ENCODE measurements at places on chromosomes 5 and 9. TPM values are rescaled to one million over a fixed set of nuclear protein-coding genes. Genes with fewer than 3 reads are reported as not detected.

DNA sequence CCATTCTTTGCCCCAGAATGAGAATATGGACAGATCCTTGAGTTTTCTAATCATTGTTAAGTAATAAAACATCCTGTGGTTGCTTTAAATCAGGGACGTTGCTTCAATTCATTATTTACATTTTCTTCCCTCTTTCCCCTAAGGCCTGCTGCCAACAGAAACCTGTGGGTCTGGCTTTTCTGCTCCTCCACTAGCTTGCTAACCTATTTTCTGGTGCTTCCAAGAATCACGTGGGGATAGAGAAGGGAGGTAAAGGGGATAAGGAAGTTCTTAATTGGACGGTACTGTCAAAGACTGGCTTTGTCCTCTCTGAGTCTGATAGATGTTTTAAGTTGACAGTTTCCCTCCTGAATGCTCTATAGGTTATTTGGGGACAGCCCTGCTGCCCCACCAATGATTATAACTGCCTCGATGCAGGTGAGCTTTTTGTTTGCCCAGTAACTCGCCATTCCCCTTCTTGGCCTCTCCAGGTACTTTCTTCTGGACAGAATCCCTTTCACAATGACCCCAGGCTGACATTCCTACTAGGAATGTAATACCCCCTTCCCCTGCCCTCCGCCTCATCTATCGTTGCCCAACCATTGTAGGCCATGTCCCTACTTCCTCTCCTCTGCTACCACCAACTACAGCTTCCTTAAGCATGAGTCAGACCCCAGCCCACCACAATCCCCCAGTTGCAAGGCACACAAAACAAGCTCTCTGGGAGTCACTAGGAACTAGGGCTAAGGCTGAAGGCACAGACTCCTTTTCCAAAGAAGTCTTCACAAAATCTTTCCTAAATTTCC, 19.9 kb upstream of the CPEB4 start:
- DNase-seq = no peak
- no peaks in the 10 kb centered on the region for H3K36me3 ChIP-seq
- no peak overlapping the region for H3K4me3 ChIP-seq
- no peaks in the 10 kb centered on the region for H3K27me3 ChIP-seq
- H3K4me1 ChIP-seq = no peaks in the 10 kb centered on the region

GRCh38 chr5:91434348-91434747, 51.2 kb upstream of the ARRDC3 start:
- no peaks in the 10 kb centered on the region for H3K4me1 ChIP-seq
- no peak overlapping the region for H3K4me3 ChIP-seq
- no peak for DNase-seq
- H3K27me3 ChIP-seq = no peaks in the 10 kb centered on the region

- H3K4me1 ChIP-seq = no peaks in the 10 kb centered on the region
- H3K27me3 ChIP-seq = no peaks in the 10 kb centered on the region
- H3K4me3 ChIP-seq = no peak overlapping the region
- peak; percentile 31 for DNase-seq
- H3K27ac ChIP-seq = no peak overlapping the region
- H3K36me3 ChIP-seq = no peaks in the 10 kb centered on the region
Observed at GRCh38 chr5:120062515-120062917, 401.6 kb upstream of the PRR16 start.

DNA sequence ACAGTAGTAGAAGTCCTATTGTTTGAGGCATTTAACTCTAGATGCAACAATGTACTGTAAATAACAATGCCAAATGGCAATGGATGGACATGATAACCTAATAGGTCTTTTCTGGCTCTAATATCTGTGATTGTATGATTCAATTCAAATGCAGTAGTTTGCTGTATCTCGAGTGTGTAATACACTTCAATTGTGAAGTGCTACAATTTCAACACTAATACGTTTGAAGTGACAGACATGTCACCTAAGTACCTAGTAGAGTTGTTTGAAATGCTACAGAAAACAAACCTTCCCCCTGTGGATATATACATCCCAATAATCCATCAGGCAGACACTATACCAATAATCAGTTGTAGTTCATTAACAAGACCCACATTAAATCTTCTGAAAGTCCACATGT, 305.9 kb upstream of the ITGA1 start:
- H3K27ac ChIP-seq = no peak overlapping the region
- no peaks in the 10 kb centered on the region for H3K36me3 ChIP-seq
- DNase-seq = no peak
- H3K4me3 ChIP-seq = no peak overlapping the region

- DNase-seq = peak; percentile 33
- H3K27ac ChIP-seq = peak overlapping the region; percentile 53
- peaks cover 27% of the 10 kb centered on the region for H3K4me1 ChIP-seq
- H3K4me3 ChIP-seq = no peak overlapping the region
Observed at GRCh38 chr9:22148876-22149637, 140.0 kb upstream of the CDKN2B start.

- no peak for DNase-seq
- no peak overlapping the region for H3K27ac ChIP-seq
- peaks cover 12% of the 10 kb centered on the region for H3K4me1 ChIP-seq
- no peaks in the 10 kb centered on the region for H3K36me3 ChIP-seq
- H3K27me3 ChIP-seq = no peaks in the 10 kb centered on the region
Observed at GRCh38 chr5:91407204-91407603, 24.1 kb upstream of the ARRDC3 start.

GRCh38 chr9:101465326-101465915, 29.8 kb upstream of the ALDOB start:
- peak; percentile 90 for DNase-seq
- H3K27ac ChIP-seq = no peak overlapping the region
- H3K4me1 ChIP-seq = peaks cover 20% of the 10 kb centered on the region
- H3K36me3 ChIP-seq = no peaks in the 10 kb centered on the region
- H3K27me3 ChIP-seq = no peaks in the 10 kb centered on the region

- no peak overlapping the region for H3K27ac ChIP-seq
- no peak overlapping the region for H3K4me3 ChIP-seq
- no peaks in the 10 kb centered on the region for H3K36me3 ChIP-seq
Observed at GRCh38 chr9:137365056-137365455, 57.9 kb downstream of the EXD3 start.

DNA sequence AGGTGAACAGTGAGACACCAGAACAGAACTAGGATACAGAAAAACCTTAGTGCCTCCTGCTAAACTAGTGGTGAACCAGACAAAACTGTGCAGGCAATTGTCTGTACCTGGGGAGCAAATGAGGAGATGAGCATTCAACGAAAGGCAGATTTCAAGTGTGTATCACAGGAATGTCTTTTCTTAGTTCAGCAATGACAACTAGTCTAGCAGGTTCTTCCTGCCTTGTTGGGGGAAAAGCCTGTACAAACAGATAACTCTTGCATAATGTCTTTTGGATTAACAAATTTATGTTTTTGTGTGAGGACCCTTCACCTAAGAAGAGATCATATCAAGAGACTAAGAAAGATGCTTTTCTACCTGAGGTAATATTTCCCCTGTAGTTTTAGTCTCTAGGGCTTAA, 21.8 kb upstream of the DENND4C start:
- DNase-seq = no peak
- H3K27me3 ChIP-seq = no peaks in the 10 kb centered on the region

- no peak overlapping the region for H3K27ac ChIP-seq
- H3K4me1 ChIP-seq = 0 out of 2 replicates have a peak, but pooled peaks cover 4% of the 10 kb centered on the region
- DNase-seq = no peak
Observed at GRCh38 chr5:112612663-112613062, 125.0 kb upstream of the APC start.

DNA sequence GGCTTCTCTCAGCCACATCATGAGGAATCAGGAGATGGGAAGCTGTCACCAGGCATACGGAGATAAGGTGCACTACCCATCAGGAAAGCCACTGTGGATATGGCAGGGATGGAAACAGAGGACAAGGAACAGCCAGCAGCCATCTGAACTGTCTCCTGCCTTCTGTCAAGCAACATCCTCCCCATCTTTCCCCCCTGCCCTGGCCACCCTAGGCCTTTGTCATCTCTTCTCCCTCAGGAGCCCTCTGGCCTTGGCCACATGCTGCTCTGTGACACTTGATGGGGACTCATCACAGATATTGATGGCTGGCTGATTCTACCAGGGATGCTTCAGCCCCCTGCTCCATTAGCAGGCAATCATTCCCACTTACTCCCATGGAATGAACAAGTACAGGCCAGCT, 21.1 kb upstream of the MEIKIN start:
- H3K36me3 ChIP-seq = no peaks in the 10 kb centered on the region
- no peak for DNase-seq
- no peak overlapping the region for H3K4me3 ChIP-seq
- peaks cover 3% of the 10 kb centered on the region for H3K27me3 ChIP-seq
- H3K4me1 ChIP-seq = no peaks in the 10 kb centered on the region
- no peak overlapping the region for H3K27ac ChIP-seq

DNA sequence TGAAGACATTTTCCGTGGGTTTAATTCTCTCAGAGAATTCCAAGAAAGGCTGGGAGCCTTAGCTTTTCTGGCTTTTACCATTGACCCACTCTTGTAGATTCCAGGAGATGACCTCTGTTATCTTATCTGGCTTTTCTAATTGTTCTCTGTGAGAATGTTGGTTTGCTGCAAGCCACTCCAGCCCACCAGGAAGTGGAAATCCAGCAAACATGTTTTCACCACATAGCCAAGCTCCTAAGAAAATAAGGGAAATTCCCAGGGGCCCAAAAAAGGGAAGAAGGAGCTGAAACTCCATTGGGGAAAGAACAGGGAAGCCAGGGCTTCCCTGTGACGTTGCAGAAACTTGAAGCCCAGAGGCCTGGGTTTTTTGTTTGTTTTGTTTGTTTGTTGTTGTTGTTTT, 19.7 kb downstream of the GPR107 start:
- H3K4me1 ChIP-seq = peaks cover 9% of the 10 kb centered on the region
- no peak overlapping the region for H3K4me3 ChIP-seq
- no peak for DNase-seq

DNA sequence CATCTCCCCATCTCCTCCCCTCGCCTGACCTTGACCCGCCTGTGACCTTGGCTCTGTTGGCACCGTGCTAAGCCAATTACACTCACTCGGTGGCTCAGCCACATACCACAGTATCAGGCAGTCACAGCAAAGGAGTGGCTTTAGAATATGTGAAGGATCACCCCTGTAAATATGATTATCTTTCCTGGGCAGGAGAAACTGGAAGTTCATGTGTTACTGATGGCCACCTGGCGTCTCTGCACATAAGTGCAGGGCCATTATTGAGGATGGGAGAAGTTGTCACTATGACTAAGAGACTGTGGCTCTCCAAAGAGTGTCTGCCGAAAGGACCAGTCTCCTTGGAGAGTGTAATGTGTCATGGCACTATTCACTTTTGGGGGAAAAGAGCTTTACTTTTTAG, 116.9 kb upstream of the S1PR3 start:
- H3K4me1 ChIP-seq = no peaks in the 10 kb centered on the region
- no peaks in the 10 kb centered on the region for H3K36me3 ChIP-seq
- DNase-seq = peak; percentile 12
- no peak overlapping the region for H3K27ac ChIP-seq
- no peaks in the 10 kb centered on the region for H3K27me3 ChIP-seq

DNA sequence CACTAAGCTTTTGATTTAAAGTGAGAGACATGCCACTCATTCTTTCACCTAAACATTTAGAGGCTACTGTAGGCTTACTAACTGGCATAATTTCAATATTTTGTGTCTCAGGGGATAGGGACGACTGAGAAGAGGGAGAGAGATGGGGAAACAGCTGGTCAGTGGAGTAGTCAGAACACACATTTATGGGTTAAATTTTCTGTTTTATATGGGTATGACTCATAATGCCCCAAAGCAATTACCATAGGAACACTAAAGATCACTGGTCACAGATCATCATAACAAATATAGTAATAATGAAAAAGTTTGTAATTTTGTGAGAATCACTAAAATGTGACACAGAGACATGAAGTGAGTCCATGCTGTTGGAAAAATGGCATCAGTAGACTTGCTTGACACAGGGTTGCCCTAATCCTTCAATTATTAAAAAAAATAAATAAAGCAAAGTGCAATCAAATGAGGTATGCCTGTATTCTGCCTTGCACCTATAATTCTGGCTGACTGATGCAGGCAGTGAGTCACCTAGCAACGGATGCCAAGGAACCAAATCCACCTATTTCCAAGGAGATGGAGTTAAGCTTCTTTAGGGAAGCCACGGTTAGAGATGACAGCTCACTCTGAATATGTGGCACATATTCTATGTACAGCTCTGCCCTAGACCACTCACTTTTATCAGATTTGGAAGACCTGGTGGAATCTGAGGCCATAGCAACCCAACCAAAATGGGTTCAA, 166.1 kb downstream of the MARCHF11 start:
- no peaks in the 10 kb centered on the region for H3K4me1 ChIP-seq
- H3K36me3 ChIP-seq = no peaks in the 10 kb centered on the region
- DNase-seq = peak; percentile 6
- H3K27me3 ChIP-seq = no peaks in the 10 kb centered on the region
- no peak overlapping the region for H3K27ac ChIP-seq
- H3K4me3 ChIP-seq = no peak overlapping the region

- no peaks in the 10 kb centered on the region for H3K27me3 ChIP-seq
- no peaks in the 10 kb centered on the region for H3K36me3 ChIP-seq
- no peak overlapping the region for H3K4me3 ChIP-seq
- H3K4me1 ChIP-seq = no peaks in the 10 kb centered on the region
- no peak for DNase-seq
Observed at GRCh38 chr5:90387508-90387907, 22.0 kb downstream of the CETN3 start.

DNA sequence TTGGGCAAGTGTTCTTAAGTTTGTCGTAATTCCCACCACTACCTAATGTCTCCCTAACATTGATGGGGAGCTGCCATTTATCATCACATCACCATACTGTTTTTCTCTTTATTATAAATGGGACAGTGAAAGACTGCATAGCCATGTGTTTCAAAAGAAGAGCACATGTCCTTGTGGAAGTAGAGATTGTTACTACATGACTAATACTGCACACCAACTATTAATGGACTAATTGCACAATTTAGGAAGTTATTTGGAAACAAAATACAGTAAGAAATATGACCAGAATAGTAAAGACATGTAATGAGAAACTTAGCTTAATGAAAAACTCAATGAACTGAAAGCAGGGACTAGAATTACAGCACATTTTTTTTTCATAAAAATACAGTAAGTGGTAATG, 12.0 kb upstream of the ELOVL7 start:
- DNase-seq = peak; percentile 60
- H3K4me3 ChIP-seq = no peak overlapping the region
- no peak overlapping the region for H3K27ac ChIP-seq
- H3K27me3 ChIP-seq = no peaks in the 10 kb centered on the region
- no peaks in the 10 kb centered on the region for H3K4me1 ChIP-seq
- no peaks in the 10 kb centered on the region for H3K36me3 ChIP-seq

MORN5 gene
- not detected for total RNA-seq

TPRN gene
- 14.3 TPM for total RNA-seq

TNFSF8 gene
- total RNA-seq = not detected

FOXD4L6 gene
- not detected for total RNA-seq

CETN3 gene
- 28.3 TPM for total RNA-seq

TRUB2 gene
- total RNA-seq = 10.0 TPM

PCDHGA8 gene
- 0.86 TPM for total RNA-seq

SLC25A2 gene
- total RNA-seq = not detected

SHOC1 gene
- total RNA-seq = not detected

Measured in GM23248 (cell line).